ENCODE measurements at places on chromosomes 4 and X. TPM values are rescaled to one million over a fixed set of nuclear protein-coding genes. Genes with fewer than 3 reads are reported as not detected.

The SMPX gene
- 0.21 TPM for polyA plus RNA-seq

The MAGEA2 gene
- not detected for polyA plus RNA-seq

The PAGE2 gene
- not detected for polyA plus RNA-seq

The TREX2 gene
- polyA plus RNA-seq = 0.92 TPM

The TMEM271 gene
- 0.14 TPM for polyA plus RNA-seq

All from left renal cortex interstitium (tissue), 4 donors.